ENCODE measurements at places on chromosomes 4 and X.

- no peak for DNase-seq
Measured at GRCh38 chr4:116374815-116375214, 710.6 kb downstream of the TRAM1L1 start.

GRCh38 chrX:51813886-51814460 lies 70.7 kb downstream of the GSPT2 start:
- no peak for DNase-seq

DNA sequence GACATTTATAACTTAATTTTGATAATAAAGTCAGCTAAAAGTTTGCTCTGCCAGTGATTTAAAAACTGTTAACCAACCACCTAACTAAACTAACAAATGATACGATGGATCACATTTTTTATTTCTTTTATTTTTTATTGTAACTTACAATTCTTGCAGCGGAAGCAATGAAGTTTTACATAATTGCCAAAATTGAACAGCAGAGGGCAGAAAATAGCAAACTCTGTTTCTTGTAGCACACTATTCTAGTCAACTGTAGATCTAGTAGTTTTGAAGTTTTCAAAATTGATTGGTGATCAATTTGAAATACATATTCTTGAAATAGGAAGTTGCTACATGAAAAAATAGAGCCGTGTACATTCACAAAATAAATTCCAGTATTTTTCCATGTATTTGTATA lies 2.8 kb upstream of the GRIA2 start:
- DNase-seq = no peak

- peak; percentile 75 for DNase-seq
Measured at GRCh38 chr4:32037399-32037798, 1317.2 kb downstream of the PCDH7 start.

DNA sequence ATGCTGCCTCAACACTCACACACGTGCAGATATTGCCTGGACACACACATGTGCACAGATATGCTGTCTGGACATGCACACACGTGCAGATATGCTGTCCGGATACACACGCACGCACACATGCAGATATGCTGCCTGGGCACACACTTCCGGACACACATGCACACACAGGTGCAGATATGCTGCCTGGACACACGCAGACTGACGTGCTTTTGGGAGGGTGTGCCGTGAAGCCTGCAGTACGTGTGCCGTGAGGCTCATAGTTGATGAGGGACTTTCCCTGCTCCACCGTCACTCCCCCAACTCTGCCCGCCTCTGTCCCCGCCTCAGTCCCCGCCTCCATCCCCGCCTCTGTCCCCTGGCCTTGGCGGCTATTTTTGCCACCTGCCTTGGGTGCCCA lies 14.7 kb downstream of the FGFRL1 start:
- no peak for DNase-seq

DNA sequence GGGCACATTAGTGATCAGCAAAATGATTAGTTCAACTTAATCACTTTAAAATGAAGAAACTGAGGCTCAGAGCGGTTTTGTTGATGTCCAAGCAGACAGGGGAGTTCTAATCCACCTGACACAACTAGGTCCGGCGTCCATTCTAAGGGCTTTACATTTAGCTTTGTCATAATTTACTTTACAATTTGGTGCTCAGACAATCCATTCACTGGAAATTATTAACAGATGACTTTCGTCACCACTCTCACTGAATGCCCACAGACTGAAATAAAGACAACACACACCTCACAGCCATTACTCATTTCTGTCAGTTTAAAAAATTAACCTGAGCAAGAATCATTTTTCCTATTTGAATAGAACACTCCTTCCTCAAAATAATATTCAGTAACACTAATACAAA lies 10.8 kb downstream of the NR3C2 start:
- no peak for DNase-seq

- DNase-seq = peak; percentile 19
Measured at GRCh38 chr4:17280261-17281018, 231.4 kb downstream of the QDPR start.

GRCh38 chrX:153342762-153343558 lies 9.0 kb downstream of the ZNF275 start:
- no peak for DNase-seq

GRCh38 chr4:76007089-76007862 lies at the start of gene CXCL9:
Gene CXCL9 (minus strand): TSS chr4:76007509. CDS start chr4:76007449, 60 bp downstream.
- no peak for DNase-seq

- no peak for DNase-seq
Measured at GRCh38 chr4:177064729-177065394, 244.8 kb upstream of the NEIL3 start.

- no peak for DNase-seq
Measured at GRCh38 chr4:7561557-7561956, 126.8 kb upstream of the PSAPL1 start.

DNA sequence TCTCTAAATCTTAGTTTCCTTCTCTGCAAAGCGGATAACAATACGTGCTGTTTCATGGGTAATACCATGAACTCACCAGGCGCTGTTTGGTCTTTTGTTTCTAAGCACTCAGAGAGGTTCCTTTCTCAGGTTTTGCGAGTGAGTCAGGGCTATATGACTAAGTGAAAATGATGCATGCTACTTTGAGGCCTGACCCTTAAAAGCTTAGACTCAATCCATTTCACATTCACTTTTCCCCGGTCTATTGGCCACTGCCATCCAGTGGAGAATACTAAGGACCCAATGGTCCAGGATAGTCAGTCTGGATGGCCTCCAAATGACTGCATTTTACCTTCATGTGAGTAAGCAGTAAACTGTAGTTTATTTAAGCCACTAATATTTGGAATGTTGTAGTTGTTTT lies 400.8 kb upstream of the SLIT2 start:
- no peak for DNase-seq

DNA sequence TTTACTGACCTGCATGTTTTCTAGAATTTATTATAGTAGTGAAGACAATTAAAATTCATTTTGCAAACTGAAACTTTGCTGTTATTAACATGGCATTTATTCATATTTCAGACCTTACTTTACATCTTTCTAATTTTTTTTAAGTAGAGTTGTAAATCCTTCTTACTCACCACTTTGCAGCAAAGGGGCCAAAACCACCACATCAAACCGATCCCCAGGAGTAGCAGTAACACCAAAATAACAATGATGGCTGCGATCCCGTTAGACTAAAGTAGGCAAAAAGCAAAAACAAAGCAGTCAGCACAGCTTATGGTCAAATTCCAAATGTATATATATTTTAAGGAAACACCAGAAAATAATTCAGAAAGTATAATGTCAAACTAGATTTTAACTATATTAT lies 64.7 kb downstream of the ANTXR2 start:
- no peak for DNase-seq

- no peak for DNase-seq
Measured at GRCh38 chrX:68762766-68763165, 66.1 kb upstream of the EFNB1 start.

- DNase-seq = peak; percentile 91
Measured at GRCh38 chrX:56763556-56764152, 34.6 kb downstream of the NBDY start.
